ENCODE measurements at places on chromosomes 11 and 22. TPM values are rescaled to one million over a fixed set of nuclear protein-coding genes. Genes with fewer than 3 reads are reported as not detected.
A peak's percentile ranks its signal among the peaks of the same experiment; 100 is the strongest.

- DNase-seq, result no peak
Measured at GRCh38 chr22:29563652-29564460, 10.3 kb upstream of the THOC5 start.

GRCh38 chr11:69800278-69800677 lies 18.9 kb downstream of the FGF3 start:
- no peak for DNase-seq

GRCh38 chr22:47901911-47902310 lies 1139.5 kb downstream of the TBC1D22A start:
- no peak for DNase-seq

MEI1 gene
- 0.40 TPM for total RNA-seq

GRCh38 chr11:102800767-102801166 lies 2.8 kb upstream of the MMP1 start:
- no peak for DNase-seq

DNA sequence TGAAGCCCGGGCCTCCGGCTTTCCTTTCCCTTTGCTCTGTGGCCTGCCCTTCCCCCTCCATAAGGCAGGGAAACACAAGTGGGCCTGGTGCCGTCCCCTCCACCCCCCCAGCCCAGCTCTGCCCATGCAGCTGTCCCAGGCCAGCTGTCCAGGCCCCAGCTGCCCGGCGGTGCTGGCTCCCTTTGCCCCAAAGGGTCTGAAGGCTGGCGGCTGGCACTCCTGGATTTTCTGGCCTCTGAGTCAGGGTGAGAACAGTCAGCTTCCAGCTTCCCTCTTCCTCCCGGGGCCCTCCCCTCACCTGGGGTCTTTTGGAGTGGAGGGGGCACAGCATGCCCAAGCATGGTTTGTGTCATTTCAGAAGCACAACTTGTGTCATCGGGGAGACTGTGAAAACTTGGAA lies 27.8 kb downstream of the CD82 start:
- DNase-seq, result no peak

DNA sequence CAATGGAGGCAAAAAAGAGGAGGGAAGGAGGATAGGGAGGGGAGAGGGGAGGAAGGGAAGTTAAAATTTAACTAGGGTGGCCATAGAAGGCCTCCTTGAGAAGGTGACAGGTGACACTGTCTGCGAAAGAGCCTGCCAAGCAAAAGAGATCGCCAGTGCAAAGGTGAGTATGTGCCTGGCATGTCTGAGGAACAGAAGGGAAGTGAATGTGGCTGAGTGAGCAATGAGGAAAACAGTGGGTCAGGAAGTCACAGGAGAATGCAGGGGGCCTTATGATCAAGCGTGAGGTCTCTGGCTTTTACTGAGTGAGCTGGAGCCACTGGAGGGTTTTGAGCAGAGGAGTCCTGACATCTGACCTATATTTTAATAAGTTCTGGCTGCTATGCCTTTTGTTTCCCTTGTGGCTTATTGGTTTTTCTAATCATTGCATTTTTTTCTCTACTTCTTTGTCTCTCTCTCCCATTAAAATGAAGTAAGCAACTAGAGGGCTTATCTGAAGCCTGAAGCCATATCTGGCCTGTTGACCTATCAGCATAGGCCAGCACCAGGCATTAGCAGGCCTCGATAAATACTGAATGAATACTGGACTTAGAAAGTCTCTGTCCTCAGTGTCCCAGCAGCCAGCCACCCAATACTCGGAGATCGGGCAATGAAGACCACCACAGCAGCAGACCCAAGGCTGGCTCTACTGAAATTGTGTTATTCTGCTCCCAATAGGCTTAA lies 5.6 kb downstream of the AP1B1 start:
- DNase-seq, result peak; percentile 51

DNA sequence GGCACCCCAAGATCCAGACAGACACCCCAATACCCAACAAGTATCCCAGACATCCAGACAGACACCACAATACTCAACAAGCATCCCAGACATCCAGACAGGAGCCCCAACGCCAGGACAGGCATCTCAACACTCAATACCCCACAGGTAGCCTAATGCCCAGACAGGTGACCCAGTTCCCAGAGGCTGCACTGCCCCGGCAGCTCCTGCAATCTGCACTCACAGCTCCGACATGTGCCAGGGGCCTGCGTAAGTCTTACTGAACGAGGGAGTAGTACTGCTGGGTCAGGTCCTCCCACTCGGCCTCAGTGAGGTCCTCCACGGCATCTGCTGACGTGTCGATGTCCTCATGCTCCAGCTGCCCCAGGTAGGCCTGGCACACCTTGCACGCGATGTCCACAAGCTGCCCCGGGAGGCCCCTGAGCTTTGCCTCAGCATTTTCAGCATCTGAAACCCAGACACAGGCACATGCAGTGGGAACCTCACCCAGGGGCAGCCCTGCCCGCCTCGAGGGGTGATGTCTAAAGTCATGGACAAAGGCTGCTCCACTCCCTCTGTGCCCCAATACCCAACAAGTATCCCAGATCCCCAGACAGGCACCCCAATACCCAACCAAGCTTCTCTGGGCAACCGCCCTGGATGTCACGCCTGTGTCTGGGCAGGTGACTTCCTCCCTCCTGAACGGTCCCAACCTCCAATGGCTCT lies 16.6 kb downstream of the TTLL8 start:
- DNase-seq, result no peak

NAA40 gene
- 8.3 TPM for total RNA-seq

- no peak for DNase-seq
Measured at GRCh38 chr11:120546312-120547205, 35.0 kb downstream of the GRIK4 start.

GRCh38 chr22:42116848-42117424 lies 13.7 kb downstream of the CYP2D6 start:
- peak; percentile 19 for DNase-seq

POLA2 gene
- 3.5 TPM for total RNA-seq

DNA sequence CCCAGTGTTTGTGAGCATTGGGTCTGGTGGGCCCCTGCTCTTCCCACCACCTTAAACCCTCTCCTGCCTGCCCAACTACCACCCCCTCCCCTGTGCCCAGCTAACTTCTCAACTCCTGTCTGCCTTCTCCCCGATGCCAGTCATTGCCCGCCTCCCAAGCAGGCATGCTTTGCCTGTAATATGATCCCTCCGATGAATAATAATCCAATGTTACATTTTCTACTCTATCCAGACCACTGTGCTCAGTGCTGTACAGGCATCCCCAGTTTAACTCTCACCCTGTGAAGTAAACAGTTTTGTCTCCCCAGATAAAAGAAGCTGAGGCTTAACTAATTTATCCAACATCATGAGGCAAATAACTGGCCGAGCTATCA lies 35.5 kb upstream of the OLFML1 start:
- DNase-seq, result no peak
